ENCODE measurements at places on chromosomes 4 and X.
A peak's percentile ranks its signal among the peaks of the same experiment; 100 is the strongest.

DNA sequence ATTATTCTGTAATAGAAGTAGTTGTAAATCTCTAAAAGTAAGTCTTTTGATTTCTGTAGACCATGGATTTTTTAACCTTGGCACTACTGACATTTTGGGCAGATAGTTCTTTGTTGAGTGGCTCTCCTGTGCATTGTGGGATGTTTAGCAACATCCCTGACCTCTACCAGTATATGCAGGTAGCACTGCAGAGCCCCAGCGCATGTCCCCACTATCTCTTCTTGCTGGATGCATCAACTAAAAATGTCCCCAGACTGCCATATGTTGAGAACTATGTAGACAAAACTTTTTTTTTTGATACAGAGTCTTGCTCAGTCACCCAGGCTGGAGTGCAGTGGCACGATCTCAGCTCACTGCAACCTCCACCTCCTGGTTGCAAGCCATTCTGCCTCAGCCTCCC is 4.8 kb downstream of the UBE2K start:
- no peak for DNase-seq

GRCh38 chr4:7361280-7361895 is 73.3 kb downstream of the PSAPL1 start:
- peak; percentile 34 for DNase-seq

- peak; percentile 2 for DNase-seq
Measured at GRCh38 chrX:15849555-15849954, 5.1 kb downstream of the AP1S2 start.

GRCh38 chr4:142567199-142567598 is 278.9 kb downstream of the INPP4B start:
- DNase-seq = no peak

- DNase-seq = no peak
Measured at GRCh38 chr4:55617587-55618197, 18.4 kb downstream of the NMU start.

DNA sequence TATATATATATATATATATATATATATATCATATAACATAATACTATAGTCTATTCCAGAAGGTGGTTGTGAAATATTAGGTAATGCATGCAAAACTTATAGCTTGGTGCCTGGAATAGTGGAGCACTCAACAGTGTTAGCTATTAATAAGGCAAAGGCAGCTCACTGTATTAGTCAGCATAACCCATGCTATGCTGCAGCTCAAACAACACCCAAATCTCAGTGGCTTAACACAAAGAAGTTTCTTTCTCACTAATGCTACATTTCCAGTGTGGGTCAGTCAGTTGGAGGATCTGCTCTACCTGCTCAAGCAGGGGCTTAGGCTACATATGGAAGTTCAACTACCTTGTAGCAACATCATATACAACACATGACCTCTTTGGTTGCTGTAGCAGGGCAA is 5.2 kb upstream of the RPGR start:
- DNase-seq = no peak

DNA sequence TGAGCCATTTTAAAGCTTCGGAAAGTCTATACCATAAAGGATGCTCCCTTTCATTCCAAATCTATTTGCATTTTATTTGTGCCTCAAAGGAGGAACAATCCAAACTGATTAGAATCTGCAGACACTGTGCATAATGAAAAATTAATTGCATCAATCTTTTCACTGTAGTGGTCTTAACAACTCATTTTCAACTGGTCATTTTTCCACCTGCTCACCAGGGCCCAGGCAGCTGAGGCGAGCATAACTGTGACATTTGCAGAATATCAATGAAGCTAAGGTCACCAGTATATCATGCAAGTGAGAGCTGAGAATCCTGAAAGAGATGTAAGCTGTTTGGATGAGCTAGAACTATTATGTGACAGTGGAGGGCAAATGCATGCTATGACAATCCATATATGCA is 387.3 kb upstream of the TECRL start:
- DNase-seq = no peak

GRCh38 chr4:6316461-6317003 is 46.9 kb downstream of the WFS1 start:
- DNase-seq = no peak

- no peak for DNase-seq
Measured at GRCh38 chrX:19046343-19047215, 62.7 kb upstream of the PHKA2 start.

DNA sequence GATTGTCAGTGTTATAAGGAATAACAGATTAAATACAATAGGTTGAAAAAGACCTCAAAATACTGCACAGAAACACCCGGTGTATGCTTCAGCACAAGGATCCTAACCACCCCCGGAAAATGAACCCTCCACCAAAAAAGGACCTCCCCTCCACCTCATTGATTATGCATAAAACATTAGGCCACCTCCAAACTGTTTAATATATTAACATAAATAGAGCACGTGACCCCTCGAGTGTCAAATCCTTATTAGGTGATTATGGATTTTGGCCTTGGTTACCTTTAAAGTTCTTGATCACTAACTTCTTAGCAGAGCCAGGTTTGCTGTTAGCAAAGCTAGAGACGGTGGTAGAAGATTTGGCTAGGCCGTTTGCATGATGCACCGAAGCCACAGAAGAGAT is 958 bp downstream of the CUL4B start:
- no peak for DNase-seq

- no peak for DNase-seq
Measured at GRCh38 chrX:41604177-41604576, 84.6 kb upstream of the GPR34 start.

GRCh38 chr4:37385424-37385823 is 140.9 kb downstream of the NWD2 start:
- no peak for DNase-seq

DNA sequence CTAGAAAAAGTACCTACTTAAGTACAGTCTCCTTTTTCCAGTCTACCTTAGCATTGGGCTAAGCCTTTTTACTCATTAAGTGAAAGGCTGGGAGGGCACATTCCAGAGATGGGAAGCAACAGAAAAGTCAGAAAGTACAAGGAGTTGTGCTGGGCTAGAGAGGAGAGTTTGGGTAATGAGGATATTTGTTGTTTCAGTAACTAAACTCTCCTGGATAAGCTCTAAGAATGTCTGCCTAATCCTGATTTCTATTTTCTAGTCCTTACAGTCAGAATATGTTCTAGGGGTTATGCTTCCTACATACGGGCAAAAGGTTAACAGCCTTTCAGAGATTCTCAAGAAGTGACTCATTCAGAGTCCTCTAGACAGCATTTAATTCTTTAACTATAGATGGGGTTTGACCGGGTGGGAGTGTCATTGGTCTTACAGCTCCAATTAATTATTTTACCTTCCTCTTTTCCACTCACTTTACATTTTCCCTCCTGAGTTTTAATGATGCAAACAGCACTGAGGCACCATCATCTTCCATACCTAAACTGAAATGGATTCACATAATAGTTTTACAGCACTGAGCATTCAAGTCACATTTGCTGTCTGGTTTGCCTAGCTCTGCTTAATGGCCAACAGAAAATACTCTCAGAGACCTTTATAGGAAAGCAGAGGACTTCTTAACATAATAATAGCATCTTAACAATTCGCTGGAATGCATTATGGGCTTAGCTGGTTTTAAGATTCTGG is 42.9 kb downstream of the USP26 start:
- DNase-seq = no peak

- DNase-seq = no peak
Measured at GRCh38 chr4:126969360-126970235, 663.2 kb upstream of the INTU start.

DNA sequence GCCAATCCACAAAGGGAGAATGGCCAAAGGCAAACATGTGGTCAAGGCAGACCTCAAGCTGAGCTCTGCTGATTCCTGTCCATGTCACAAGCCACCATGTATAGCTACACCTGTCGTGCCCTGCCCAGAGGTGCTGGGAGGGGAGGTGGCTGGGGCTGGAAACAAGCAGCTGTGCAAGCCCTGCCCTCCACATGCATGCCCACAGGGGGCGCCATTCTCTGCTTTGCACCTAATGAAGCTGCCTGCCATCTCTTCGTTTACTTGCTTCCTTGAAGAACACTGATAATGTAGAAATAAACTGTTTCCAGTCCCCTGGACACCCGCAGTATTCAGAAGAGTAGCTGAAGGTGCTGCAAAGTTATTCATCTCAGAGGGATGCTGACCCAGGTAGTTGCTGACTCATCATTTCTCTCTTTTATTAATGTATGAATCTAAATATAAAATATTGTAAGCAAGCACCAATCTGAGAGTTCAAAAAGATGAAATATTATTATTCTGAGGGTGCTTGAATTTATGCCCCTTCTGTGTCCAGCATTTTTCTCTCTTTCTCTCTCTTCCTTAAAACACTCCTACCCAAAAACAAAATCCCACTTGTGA is 278.6 kb downstream of the ADGRA3 start:
- no peak for DNase-seq

GRCh38 chr4:155694100-155694785 is 27.6 kb downstream of the GUCY1A1 start:
- no peak for DNase-seq

DNA sequence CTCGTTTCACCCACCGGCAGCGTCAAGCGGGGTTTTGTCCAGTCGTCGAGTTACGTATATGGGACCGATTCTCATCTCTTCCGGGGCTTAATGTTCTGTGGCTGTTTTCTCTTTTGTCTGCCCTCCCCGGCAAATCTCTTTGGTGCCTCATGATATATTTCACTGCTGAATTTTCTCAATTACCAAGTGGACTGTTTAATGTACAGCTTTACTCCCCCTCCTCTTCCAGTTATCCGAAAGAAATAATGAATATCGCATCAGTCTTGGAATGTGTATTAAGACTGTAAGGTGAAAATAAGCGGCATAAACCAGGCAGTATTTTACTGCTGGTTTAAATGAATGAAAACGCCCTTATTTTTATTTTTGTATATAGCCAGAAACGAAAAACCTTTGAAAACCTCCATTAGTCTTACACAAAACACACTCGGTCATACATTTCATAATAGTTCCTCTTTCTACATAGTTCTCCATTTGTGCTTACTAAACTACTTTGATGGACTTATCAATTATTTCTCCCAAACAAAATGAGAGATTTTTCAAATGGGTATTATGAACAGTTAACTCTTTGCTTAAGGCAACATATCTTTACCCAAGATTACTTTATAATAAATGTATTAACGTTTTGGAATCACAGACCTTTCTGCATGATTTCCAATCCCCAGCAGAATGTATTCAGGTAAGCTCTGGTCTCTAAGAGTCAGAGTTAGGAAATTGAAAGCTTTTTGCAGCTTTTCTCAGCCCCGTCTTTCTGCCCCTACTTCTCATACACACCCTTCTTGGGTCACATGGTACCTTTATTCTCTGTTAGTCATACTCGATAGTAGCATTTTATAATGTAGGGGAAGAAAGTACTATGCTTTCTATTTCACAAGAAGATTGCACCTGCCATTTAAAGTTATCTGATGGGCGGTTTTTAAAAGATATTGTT is 979 bp downstream of the RP2 start:
- DNase-seq = no peak

GRCh38 chr4:133972586-133972985 is 229.0 kb downstream of the PABPC4L start:
- DNase-seq = no peak

- DNase-seq = no peak
Measured at GRCh38 chr4:157781361-157781760, 391.5 kb downstream of the GASK1B start.

DNA sequence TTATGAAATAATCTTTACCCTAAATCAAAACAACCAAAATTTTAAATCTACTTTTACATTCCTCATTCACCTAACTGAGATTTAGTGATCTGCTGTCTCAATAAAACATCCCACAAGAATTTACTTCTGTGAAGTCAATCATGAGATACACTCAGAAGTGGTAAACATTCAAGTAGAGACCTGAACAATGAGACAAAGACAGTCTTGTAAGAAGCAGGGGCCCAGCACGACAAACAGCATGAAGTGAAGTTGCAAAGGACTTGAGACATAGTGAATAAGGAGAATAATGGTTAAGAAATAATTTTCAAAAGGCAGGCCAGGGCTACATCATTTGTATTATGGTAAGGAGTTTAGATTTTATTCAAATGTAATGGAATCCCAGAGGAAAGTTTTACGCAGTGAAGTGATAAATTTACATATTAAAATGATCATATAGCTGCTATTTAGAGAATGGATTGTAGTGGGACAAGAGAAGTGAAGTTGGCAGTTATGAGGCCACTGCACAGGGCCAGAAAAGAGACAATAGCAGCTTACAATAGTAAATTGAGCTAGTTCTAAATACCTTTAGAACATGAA is 101.9 kb downstream of the MAB21L2 start:
- no peak for DNase-seq

DNA sequence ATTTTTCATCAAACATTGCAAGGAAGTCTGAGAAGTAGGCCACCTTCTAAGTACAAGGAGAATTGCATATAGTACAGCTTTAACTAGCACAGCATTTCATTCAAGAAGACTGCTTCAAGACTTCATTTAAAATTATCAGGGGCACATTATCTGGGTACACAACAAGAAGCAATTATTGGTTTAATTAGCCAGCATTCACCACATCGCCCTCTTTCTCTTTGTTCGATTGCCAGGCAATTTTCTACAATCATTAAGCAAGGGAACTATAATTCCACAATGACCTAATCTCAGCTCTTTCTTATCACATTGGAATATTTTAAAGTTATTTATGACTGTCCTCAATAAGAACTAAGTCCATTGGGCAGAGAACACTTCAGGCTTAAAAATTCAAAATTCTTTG is 1347.1 kb upstream of the PABPC4L start:
- no peak for DNase-seq

GRCh38 chrX:45757272-45757671 is 556.6 kb upstream of the DIPK2B start:
- no peak for DNase-seq

GRCh38 chr4:53595204-53595603 is 3.9 kb upstream of the LNX1 start:
- DNase-seq = no peak

DNA sequence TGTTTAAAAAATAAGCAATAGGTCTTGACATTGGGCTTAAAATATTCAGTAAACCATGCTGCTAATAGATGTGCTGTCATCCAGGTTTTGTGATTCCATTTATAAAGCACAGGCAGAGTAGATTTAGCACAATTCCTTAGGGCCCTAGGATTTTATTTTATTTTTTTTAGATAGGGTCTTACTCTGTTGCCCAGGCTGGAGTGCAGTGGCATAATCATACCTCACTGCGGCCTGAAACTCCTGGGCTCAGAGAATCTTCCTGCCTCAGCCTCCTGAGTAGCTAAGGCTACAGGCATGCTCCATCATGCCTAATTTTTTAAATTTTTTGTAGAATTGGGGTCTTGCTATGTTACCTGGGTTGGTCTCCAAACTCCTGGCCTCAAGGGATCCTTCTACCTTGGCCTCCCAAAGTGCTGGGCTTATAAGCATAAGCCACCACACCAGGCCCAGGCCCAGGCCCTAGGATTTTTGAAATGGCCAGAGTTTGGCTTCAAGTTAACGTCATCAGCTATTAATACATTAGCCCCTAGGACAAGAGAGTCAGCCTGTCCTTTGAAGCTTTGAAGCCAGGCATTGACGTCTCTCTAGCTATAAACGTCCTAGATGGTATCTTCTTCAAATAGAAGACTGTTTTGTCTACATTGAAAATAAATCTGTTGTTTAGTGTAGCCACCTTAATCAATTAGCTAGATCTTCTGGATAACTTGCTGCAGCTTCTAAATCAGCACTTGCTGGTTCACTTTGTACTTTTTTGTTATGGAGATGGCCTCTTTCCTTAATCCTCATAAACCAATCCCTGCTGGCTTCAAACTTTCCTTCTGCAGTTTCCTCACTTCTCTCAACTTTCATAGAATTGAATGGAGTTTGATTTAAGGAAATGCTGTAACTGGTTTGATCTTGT is 35.8 kb downstream of the EIF2S3 start:
- DNase-seq = no peak
